ENCODE measurements at places on chromosomes 2 and 18.

DNA sequence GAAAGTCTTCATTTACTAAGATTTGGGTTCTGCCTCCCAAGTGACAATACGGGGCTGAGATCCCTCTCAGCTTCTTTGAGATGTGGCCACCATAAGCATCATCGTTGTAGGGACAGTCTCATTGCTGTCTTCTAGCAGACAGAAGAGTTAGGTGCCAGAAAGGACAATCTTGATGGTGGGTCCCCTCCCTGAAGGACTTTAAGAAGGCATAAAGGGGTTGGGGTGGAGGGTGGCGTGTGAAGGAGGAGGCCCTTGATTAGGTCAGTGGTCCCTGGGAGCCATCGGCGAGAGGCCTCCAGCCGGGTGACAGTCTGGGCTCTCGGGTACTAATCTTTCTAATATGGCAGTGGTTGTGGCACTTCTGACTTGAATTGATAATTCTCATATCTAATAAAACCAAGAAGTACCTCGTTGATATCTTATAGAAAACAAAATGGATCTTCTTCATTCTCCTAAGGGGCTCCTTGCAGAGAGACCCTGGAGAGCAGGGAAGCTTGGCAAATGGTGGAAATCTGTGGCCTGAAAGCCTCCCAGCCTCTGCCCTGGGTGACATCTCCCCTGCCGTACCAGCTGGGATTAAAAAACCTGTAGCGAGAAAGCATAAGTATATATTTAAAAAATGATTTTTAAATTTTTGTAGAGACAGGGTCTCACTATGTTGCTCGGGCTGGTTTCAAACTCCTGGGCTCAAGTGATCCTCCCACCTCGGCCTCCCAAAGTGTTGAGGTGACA lies 7.2 kb upstream of the PSMD1 start:
- DNase-seq = no peak

GRCh38 chr18:62944454-62944853 lies 229.1 kb downstream of the PHLPP1 start:
- DNase-seq = no peak

DNA sequence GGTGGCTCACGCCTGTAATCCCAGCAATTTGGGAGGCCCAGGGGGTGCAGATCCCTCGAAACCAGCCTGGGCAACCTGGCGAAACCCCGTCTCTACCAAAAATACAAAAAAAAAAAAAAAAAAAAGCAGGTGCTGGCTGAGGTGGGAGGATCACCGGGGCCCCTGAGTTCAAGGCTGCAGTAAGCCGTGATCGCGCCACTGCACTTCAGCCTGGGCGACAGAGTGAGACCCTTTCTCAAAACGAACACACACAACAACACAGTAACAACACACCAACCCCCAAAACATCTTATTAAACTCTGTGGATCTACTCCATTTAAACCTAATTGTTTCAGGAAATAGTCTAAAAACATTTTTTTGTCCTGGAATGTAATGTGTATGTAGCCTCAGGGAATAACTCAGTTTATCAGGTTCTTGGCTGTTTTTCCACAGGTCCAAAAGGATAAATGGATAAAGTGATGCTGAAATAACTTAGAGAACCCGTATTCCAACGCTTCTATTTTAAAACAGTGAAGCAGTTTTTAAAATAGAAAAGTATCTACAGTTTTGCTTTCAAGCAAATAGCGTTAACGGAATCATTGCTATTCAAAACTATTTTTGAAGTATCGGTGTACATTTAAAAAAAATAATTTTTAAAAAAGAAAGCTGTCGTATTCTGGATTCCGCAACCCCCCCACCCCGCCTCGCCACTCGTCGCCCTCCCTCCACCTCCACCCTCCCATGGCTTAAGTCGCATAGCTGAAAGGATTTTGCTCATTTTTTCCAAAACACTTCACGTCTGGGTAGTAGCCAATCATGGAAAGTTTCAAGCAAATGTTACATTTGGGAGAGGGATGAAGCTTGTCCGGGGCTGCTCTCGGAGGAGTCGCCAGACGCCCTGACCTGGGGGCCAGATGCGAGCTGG lies 895 bp upstream of the GLS start:
- no peak for DNase-seq

DNA sequence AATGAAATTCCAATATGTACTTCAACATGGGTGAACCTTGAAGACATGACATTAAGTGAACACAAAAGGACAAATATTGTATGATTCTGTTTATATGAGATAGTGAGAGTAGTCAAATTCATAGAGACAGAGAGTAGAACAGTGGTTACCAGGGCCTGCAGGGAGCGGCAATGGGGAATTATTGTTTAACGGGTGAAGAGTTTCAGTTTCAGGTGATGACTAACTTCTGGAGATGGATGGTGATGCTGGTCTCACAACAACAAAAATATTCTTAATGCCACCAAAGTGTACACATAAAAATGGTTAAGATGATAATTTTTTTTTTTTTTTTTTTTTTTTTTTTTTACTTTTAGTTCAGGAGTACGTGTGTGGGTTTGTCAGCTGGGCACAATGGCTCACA lies 109.4 kb upstream of the TMEM200C start:
- no peak for DNase-seq

GRCh38 chr2:58480141-58480540 lies 239.0 kb upstream of the FANCL start:
- DNase-seq = no peak

- no peak for DNase-seq
Measured at GRCh38 chr2:136363470-136363869, 245.5 kb upstream of the CXCR4 start.

GRCh38 chr2:33262097-33262496 lies 214.4 kb upstream of the RASGRP3 start:
- no peak for DNase-seq

GRCh38 chr2:26581991-26582842 lies 58.9 kb downstream of the CIB4 start:
- no peak for DNase-seq

DNA sequence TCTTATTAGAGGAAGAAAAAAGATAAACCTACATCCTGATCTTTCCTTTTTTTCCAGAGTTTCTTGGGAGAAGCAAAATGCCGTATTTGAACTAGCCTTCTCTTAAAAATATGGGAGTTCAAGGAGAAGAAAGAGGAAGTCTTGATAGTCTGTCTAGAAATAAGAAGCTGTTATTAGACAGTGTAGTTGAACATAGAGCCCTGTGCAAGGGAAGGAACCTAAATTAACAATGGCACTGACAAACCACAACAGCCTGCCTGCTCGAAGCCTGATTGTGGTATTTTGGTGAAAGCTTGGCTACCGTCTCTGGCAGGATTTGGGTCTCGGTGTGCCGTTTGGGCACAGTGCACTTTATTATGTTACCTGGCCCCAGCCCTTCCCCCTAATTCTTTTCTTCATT lies 17.1 kb downstream of the SMARCAL1 start:
- DNase-seq = no peak

DNA sequence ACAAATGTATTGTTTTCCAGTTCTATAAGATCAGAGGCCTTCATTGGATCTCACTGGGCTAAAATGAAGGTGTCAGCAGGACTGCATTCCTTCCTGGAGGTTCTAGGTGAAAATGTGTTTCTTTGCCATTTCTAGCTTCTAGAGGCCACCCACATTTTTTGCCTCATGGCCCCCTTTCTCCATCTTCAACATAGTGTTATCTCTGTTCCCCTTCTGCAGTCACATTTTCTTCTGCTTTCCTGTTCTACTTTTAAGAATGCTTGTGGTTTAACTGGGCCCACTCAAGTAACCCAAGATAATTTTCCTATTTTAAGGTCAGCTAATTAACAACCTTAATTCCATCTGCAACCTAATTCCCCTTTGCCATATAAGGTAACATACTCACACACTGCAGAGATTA lies 36.1 kb downstream of the METTL21A start:
- no peak for DNase-seq

GRCh38 chr18:25164211-25164847 lies 187.6 kb downstream of the ZNF521 start:
- DNase-seq = no peak

- DNase-seq = no peak
Measured at GRCh38 chr2:158997037-158997790, 28.8 kb downstream of the TANC1 start.

GRCh38 chr2:203909974-203910373 lies 26.6 kb upstream of the ICOS start:
- DNase-seq = no peak

GRCh38 chr2:201542291-201542690 lies 90.8 kb downstream of the STRADB start:
- DNase-seq = no peak

- no peak for DNase-seq
Measured at GRCh38 chr2:6896930-6897759, 19.6 kb downstream of the RSAD2 start.

All from left hindlimb (tissue), 1 donor.